ENCODE measurements at places on chromosomes 1 and 21.

DNA sequence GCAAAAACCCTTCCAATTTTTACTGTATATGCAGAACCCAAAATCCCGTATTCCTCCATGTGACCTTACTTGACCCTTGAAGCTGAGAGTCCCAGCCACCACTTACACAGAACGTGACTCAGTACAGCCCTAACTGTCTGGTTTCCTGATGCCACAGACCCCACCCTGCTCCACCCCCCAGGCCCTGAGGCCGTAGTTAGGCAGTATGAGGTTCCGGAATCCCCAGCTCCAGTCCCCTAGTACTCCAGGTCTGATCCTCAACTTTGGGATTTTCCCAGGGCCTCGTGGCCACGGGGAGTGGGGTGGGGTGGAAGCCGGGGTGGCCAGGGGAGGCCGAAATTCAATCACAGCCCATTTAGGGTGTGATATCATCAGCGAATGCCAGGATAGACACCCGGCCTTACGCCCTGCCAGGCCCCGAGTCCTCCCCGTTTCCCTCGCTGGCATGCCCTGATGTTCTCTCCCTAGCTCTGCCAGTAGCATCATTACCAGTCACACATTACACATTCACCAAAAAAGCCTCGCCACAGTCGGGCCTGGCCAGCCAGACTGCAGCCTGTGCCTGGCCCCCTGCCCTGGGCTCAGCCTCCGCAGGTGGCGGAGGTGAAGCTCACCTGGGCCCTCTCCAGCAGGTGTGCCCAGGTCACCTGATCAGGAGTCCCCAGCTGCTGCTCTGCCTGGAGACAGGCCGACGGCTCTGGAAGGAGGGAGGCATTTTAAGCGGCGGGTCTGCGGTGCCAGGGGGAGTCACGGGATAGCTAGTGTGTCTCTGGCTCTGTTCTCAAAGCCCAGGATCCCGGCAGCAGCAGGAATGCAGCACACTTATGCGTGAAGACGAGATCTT, 70.8 kb downstream of the SCCPDH start:
- DNase-seq, result peak; percentile 79

GRCh38 chr1:209484429-209484828, 99.1 kb upstream of the CAMK1G start:
- DNase-seq, result no peak

GRCh38 chr1:165844114-165844798, 16.8 kb downstream of the UCK2 start:
- no peak for DNase-seq

GRCh38 chr1:7224081-7224534, 438.9 kb downstream of the CAMTA1 start:
- no peak for DNase-seq

DNA sequence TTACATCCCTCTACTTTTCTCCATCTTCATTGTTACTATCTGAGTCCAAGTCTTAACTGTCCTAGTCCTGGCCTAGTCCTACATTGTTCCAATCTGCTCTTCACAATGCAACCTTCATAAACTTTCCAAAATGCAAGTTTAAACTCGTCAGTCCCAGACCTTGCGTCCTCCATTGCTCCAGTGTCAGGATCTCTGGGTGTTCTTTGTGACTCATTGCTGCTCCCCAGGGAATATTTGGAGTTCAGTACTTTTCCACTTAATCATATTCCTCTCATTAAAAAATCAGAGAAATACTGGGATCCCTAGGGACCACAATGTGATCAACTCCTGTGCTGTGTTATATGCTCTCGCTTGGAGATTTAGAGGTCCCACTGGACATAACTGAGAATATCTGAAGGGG, 18.0 kb upstream of the KPRP start:
- no peak for DNase-seq

GRCh38 chr21:39502631-39503030, 50.9 kb downstream of the SH3BGR start:
- DNase-seq, result no peak

DNA sequence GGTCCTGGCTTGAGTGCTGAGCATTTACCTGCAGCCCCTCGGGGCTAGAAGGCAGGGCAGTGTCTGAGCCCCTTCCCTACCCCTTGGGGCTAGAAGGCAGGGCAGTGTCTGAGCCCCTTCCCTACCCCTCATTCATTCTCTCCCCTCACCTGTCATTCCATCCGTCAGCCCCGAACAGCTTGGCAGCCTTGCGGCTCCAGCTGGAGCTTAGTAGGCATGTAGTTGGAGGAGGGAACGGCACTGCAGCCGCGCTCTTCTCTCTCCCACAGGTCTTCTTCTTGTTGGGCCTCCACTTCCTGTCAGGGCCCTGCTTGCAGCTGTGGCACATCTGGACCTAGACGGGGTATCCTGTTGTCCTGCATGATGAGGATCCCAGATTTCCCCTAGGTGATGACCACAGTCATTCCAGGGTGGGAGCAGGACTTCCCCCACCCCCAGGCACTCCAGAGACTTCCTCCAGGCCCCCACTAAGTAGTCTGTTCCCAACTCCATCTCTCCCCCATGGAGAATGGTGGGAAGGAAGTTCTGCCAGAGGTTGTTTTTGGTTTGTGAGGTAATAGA, 22.2 kb downstream of the MAPKAPK2 start:
- DNase-seq, result no peak

- DNase-seq, result no peak
Measured at GRCh38 chr1:241846375-241846774, 1.6 kb upstream of the EXO1 start.

GRCh38 chr1:65414538-65414937, 5.9 kb upstream of the LEPR start:
- DNase-seq, result no peak

- no peak for DNase-seq
Measured at GRCh38 chr1:193256019-193256418, 69.6 kb upstream of the B3GALT2 start.

DNA sequence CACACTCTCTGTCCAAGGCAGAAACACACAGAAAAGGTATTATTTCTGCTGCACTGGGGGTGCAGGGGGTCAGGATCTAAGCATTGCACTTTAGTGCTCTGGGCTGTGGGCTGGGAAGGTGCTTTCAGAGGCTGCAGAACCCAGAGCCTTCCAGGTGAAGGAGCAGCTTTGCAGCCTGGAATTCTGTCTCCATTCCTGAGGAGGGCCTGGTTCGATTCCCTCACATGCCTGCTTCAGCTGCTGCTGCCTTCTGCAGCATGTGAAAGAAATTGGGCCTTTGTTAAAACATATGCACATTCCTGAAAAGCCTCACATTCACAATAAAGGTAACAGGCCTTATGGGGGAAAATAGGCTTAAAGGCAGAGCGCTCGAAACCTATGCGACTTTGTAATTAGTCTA, 35.9 kb downstream of the VTCN1 start:
- DNase-seq, result no peak

DNA sequence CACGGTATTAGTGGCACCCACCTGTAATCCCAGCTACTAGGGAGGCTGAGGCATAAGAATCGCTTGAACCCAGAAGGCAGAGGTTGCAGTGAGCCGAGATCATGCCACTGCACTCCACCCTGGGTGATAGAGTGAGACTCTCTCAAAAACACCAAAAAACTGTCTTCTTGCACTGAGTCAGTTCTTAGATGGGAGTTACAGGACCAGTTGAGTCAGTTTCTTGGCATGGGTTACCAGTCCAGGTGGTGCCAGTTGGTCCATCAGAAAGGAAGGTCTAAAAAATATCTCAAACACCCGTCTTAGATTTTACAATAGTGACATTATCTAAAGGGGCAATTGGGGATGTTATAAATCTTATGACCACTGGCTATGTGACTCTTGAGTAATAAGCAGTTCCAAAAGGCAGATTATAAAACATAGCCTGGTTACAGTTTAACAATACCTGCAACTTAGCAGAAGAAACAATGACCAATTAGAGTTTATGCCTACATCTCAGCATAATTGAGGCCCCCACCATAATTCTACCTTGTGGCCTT, 206.9 kb upstream of the FGGY start:
- no peak for DNase-seq

DNA sequence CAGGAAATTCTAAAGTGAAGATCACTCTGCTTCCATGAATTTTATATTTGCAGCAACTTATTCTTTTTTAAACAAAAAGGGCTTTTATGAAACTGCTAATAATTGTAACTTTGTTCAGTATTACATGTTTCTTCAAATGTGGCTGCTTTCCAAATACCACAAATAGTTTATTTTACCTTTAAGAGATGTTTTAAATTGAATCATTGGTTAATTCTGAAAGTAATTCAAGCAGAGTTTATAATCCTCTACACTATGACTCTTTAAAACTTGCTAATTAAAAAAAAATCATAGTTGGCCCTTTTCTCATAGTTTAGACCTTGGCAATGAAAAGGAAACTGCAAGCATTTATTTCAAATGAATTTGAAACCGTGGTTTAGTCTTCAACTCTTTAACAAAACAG, 59.6 kb downstream of the SDCCAG8 start:
- DNase-seq, result no peak

DNA sequence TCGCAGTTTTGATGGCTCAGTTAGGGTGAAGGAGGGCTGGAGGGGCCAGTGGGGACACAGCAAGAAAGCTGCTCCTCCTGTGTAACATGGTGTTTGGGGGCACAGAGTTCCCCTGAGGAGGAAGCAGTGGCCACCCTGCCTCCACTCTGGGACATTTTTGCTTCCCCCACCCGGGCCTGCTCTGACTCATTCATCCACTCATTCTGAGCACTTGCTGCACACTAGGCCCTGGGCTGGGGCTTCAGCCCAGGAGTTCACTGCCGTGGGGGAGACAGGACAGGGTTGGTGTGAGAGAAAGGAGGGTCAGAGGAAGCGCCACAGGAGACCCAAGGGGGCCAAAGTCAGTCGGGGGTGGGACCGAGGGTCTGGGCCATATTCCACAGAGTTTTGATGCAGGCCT, 41.4 kb upstream of the ACOT11 start:
- peak; percentile 64 for DNase-seq

DNA sequence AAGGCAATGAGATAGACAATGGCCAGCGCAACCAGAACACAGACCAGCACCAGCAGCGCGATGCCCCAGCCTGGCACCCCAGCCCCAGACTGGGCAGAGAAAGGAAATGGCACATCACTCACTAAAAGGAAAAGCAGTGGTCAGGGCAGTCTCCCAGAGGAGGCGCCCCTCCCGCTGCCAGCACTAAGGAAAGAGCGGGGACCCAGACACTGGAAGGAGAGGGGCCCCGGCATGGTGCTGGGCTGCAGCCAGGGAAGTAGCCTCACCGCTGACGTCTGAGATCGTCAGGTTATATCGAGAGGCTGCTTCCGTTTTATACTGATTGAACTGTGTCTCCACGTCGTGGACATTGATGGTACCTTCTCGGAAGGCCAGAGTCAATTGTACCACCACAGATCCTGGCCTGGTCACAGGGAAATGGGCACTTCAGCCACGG, 13.8 kb downstream of the TRIM46 start:
- no peak for DNase-seq

DNA sequence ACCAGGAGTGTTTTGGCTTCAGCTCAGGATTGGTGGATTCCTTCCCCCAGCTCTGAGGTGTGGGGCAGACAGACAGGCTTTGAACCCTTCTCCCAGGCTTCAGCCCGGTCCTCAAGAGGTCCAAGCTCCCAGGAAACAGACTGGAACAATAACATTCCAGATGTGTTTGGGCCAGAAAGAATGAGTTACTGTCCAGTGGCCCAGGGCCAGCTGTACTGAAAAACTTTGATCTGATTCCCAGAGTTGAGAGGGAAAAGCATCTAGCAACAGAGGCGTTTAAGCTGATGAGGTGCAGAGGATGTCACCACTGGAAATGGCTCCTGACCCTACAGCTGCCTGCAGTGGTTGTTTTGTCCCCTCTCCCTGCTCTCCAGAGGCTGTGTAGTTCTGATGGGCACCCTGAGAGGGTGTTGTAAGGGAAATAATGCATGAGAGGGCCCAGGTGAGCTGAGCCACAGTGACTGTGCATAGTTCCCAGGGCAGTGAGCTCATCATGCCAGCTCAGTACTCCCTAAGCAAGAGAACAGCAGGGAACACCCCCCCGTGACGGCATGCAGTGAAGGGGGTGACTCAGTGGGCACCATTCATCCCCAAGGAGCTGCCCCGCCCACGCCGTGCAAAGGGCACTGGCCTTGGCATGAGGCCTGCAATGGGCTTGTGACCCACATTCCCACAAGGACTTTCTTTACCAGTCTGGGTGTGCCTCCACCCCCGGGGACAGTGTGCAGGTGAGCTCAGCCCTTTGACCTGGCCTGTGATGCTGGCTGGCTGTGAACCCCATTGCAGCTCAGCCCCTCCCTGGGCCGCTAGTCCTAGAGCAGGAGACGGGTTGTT, 13.8 kb upstream of the SFN start:
- DNase-seq, result peak; percentile 95

DNA sequence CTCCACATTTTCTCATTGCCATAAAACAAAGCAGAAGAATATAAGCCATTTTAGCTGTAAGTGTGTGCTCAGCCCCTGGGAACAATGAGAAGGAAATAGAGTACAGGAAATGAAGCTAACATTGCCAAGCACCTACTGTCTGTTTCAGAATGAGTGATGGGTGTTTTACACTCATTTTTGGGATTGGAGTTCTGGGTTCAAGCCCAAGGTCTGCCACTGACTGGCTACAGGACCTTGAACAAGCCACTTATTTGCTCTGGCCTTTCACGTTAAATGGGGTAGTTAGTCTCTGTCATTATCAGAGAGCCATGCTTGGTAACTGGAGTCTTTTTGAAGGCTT, 80.7 kb upstream of the KAZN start:
- no peak for DNase-seq

GRCh38 chr1:60949826-60950197, 132.5 kb upstream of the NFIA start:
- DNase-seq, result no peak

All from ELR (cell line).